ENCODE measurements at places on chromosomes 12 and 14. TPM values are rescaled to one million over a fixed set of nuclear protein-coding genes. Genes with fewer than 3 reads are reported as not detected.

The C3AR1 gene
- total RNA-seq = 0.49 TPM

The ST8SIA1 gene
- total RNA-seq = 0.77 TPM

The PLBD1 gene
- total RNA-seq = 21.2 TPM

The OR11H6 gene
- not detected for total RNA-seq

The CD27 gene
- total RNA-seq = not detected

The PLEKHG3 gene
- total RNA-seq = 31.4 TPM

The GALNT4 gene
- 5.7 TPM for total RNA-seq

DNA sequence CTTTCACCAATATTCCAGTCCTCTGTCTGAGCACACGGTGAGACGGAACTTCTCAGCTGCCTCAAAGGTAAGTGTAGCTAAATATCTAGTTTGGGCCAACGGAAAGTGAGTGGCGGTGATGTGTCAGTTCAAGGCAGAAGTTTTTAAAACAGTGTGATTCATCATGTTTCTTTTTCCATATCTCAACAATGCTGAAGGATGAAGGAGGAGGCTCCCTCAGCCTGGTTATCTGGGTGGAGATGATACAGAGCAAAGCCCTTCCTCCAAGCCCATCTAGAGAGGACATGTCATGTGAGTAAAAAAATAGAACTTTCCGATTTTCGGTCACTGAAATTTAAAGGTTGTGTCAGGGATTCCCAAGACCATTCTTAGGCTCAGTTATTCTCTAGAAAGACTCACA is 13.1 kb upstream of the ANP32D start:
- no peak for DNase-seq

DNA sequence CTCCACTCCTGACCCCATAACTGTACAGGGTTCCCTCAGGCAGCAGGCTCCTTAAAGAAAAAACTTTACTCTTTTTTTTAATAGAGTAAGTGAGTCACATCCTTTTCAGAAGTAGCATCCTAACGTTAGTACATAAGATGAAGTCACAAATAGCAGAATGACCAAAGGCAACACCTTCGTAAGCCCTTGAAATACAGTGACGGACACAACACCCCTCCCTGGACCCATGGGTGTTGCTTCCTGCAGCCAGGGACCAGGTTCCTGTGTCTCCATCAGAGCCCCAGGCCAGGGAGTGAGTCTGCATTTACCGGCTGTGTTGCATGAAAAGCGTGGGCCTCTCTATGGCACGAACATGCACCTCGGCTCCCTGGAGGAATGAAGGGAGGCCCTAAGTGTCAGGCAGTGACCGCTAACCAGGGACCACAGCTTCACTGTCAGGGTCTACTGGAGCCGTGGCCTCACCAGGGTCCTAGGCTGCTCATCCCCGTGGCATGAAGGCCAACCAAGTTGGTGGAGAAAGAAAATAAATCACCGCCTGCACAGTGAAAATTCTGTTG is 340.0 kb upstream of the SFSWAP start:
- DNase-seq = no peak

DNA sequence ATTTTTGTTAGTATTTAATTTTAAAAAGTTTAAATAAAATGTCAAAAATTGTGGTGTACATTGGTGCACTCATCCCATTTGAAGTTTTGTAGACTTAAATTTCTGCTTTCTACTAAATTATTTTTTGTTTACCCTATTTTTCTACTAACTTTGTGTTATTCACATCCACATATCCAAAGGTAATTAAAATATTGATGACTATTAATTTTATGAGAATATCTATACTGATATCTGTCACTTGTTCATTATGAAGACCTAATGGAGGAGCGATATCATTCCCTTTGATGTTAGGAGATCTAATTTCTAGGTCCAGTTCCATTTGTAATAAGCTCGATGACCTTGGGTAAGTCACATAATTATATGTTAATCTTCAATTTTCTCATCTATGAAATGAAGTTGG is 325.7 kb upstream of the STXBP6 start:
- no peak for DNase-seq

DNA sequence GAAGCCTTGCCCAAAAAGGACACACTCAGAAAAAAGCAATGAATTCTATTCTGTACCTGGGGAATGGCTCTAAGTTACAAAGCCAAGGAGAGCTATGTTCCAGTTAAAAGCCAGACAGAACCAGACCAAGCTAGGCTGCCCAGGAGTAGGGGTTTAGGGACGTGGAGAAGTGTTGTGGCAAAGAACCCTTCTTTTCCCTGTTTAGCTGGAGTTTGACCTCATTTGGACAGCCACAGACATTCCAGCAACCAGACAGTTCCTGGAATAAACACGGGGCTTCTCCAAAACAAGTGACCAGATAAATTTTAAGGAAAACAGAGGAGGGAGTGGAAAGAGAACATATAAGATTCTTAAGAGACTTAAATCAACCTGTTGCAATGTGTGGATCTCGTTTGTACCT is 62.3 kb downstream of the GCH1 start:
- DNase-seq = no peak

- DNase-seq = no peak
Observed at GRCh38 chr14:88518592-88519512, 36.0 kb downstream of the PTPN21 start.

DNA sequence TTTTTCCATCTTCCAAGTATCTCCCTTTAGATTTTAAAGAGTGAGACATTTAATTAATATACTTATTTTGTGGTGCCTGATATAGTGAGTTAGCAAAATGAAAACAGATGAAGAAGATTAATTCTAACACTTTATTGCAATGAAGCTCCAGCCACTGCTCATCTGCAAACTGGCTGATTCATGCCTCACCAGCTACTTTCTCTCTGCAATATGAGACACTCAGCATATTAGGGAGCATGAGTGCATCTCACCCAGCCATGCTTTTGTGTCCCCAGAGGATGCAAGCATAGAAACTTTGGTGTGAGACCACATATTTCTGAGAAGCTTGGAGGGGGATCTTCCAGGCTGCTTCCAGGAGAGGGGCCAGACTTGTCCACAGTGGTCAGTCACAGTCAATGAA is 148.6 kb downstream of the BMP4 start:
- DNase-seq = no peak

GRCh38 chr14:100857233-100857922 is 31.5 kb downstream of the MEG3 start:
- no peak for DNase-seq

DNA sequence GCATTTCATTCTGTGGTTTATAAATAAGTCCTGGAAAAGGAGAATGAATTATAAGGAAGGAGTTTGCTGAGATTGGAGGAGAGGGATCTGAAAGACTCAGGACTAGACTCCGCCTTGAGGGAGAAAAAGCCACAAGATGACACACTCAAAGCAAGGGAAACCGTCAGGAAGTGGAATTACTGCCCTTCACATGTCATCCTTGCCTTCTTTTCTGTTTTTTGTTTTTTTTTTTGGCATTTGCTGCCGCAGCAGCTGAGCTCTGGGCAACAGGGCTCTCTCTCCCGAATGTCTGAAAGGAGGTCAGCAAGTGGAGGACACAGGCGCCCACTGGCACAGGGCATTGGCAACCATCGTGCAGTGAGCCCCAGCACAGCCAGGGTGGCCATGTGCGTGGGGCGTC is 344.9 kb downstream of the DPF3 start:
- no peak for DNase-seq

- peak; percentile 89 for DNase-seq
Observed at GRCh38 chr14:105093431-105094192, 28.4 kb upstream of the GPR132 start.

DNA sequence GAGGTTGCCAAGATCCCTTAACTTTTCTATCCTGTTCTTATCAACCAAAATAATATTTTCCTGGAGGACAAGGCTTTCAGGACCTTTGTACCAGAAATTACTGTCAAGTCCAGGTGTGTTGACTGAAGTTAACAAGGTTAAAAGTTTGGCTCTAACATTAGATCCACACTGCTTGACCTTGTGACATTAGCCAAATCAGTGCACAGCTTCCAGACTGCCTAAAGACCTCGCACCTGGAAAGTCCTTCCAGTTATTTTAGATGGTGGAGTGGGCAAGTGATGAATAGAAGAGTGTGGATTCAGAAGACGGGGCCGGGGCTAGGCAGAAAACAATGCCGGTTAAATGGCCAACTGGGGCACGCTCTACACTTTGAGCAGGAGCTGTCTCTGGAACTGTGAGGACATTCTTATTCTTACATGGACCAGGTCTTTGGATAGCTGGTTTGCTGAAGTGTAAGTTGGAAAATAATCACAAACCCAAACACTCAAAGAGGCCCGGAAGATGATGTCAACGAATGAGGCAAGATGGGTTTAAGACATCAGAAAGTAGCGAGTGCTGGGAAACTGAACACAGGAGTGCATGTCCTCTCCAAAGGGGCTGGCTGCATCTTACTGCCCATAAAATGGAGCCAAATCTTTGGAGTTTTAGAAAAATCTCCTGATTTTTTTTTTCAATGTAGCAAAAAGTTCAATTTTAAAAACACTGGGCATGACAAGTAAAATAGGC is 56.3 kb downstream of the NIN start:
- DNase-seq = no peak

GRCh38 chr12:60391051-60391450 is 795.2 kb downstream of the SLC16A7 start:
- DNase-seq = no peak

- DNase-seq = peak; percentile 58
Observed at GRCh38 chr12:94649349-94650142, 811 bp downstream of the TMCC3 start.

DNA sequence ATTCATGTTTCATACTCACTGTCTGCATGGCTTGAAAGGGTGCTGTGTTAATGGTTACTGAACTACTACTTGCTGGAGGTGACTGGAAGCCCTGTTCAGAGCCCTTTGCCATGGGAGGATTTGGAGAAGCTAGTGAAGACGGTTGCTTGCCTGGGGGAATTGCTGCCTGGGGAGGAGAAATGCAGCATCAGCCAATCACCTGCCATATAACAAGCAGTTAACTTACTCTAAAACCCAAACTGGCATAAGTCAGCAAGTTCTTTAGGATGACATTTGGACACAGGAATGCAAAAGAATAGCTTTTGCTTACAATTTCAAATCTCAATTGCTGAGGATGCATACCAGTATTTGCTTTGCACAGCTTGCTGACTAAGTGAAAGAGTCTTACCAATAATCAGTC is 23.4 kb upstream of the IPO8 start:
- DNase-seq = no peak

DNA sequence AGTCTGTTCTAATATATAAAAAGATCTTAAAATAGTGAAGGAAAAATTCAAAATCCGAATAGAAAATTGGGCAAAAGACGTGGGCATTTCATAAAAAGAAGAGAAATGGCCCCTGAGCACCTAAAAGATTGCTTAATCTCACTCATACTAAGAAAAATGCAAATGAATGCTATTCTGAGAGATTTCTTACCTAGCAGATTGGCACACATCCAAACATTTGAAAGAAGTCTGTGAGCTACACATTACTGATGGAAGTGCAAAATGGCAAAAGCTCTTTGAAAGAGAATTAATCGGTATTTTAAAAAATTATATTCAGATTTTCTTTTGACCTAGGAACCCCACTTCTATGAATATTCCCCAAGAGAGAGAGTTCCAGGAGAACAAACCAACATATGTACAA is 280.4 kb upstream of the GARIN6 start:
- no peak for DNase-seq

DNA sequence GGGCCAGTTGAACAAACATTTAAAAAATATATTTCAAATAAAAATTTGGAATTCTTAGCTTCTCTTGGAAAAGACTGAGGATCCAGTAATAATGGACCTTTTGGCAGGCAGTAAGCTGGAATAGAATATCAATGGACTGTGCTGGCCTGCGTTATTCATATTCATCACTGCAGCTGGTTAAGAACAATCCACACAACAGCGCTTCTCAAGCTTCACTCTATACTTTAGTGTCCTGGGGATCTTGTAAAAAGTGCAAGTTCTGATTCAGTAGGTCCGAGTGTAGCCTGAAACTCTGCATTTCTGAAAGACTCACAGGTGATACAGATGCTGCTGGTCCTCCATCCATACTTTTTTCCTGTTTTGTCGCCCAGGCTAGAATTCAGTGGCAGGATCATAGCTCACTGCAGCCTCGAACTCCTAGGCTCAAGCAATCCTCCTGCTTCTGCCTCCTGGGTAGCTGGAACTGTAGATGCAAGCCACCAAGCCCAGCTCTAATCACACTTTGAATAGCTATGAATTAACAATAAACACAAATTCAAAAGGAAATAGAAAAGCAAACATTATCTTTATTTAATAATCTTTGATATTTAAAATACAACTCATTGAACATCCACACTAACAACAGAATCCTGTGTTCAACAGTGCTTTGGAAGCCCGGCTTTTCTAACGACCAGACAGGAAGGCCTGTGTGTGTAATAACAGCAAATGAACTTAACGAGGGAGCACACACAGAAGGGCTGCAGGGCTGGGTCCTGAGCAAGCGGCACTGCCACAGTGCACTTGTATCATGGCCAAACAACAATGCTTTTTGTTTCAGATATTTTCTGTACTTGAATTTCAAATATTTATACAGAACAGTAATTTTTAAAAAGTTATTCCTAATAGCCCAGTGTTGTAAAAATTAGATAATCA is 18.4 kb upstream of the TRIP11 start:
- no peak for DNase-seq

DNA sequence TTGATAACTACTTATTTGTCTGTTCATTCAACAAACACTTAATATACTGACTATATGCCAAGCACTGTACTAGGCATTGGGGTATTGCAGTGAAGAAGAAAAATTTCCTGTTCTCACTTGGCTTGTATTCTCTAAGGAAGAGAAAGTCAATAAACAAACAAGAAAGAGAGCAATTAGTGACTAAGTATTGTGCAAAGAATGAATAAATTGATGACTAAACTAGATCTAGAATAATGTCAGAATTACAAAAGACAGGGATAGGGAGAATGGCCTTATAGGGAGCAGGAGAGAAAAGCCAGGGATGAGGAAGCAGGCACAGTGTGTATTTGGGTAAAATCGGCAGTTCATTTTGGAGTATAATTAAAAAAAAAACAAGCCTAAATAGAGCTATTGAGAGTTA is 4.2 kb upstream of the LIN7A start:
- no peak for DNase-seq

- no peak for DNase-seq
Observed at GRCh38 chr12:66941150-66941549, 262.3 kb upstream of the GRIP1 start.

DNA sequence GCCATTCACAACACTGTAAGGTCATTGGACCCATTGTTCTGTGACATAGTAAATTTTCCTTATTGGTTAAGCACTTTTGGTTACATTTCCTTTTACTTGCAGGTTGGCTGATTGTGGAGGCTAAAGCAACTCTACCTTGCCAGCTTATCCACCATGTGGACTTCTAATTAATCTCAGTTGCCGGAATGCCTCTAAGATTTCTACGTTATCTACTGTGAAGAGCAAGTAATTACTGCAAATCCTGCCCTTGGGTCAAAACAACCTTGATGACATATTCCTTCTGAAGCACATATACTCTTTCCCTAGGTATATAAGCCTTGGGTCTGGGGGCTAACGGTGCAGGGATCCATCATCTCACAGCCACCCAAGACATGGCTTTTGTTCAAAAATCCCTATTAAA is 19.5 kb upstream of the MORN3 start:
- DNase-seq = no peak

DNA sequence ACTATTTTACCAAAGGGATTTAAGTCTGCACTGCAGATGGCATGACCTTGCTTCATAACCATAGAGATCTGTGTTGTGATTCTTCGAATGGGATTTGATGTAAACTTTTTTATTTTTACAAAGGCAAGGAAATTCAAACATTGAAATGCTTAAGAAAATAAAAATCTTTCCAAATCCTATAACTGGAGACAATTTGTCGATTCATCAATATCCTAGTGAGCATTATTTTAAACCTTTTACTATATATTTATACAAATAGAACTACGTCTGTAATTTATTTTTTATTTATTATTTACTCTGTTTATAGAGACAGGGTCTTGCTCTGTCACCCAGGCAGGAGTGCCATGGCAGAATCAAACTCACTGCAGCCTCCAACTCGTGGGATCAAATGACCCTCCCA is 14.3 kb upstream of the SCAF11 start:
- DNase-seq = no peak

All from endothelial cell (in vitro differentiated cells).